ENCODE measurements at places on chromosomes 5 and 9.
A peak's percentile ranks its signal among the peaks of the same experiment; 100 is the strongest.

GRCh38 chr5:15695215-15695731 is 195.3 kb downstream of the FBXL7 start:
- peak; percentile 3 for DNase-seq

DNA sequence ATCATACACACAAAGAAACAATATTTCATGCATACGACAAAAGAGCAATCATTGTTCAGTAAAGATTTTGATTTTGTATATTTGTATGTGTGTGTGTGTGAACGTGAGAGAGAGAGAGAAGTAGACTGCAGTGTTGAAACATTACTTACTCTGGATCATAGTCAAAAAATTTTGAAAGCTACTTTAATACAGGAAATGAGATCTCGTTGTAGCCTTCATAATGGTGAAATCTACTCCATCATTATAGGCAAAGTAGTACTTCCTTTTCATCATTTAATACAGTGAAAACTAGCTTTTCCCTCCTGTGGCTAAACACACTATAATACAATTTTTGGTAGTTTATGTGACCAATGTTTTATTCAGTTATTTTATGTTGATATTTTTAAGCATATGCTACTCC is 1427.7 kb upstream of the C9orf72 start:
- DNase-seq: no peak

DNA sequence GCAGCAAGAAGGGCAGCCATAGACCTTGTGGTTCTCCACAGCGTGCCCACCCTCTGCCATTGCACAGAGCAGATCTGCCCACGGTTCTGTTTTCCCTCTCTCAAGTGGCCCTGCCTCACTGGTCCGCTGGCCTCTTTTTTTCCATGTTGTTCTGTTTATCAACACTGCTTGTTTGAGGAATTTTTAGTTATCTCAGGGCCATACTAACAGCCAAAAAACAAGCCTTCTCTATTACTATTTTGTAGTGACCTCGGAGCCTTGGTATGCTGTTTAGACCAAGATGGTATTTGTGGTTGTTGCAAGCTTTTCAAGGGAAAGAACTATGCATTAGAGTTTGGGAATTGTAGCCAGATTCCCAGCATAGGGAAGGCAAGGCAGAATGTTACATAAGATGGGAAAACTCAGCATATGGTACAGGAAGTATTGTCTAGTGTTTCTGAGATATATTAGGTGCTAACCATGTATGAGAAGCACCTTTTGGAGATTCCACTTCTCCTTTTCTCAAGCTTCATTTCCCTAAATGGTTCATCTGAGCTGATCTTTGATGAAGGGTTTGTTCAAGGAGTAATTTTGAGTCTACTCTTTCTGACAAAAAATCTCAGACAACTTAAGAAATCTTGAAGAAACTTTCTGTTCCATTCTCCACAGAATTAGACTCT is 54.3 kb downstream of the NUP214 start:
- peak; percentile 10 for DNase-seq

GRCh38 chr9:110443146-110443865 is 105.6 kb upstream of the TXNDC8 start:
- peak; percentile 41 for DNase-seq

DNA sequence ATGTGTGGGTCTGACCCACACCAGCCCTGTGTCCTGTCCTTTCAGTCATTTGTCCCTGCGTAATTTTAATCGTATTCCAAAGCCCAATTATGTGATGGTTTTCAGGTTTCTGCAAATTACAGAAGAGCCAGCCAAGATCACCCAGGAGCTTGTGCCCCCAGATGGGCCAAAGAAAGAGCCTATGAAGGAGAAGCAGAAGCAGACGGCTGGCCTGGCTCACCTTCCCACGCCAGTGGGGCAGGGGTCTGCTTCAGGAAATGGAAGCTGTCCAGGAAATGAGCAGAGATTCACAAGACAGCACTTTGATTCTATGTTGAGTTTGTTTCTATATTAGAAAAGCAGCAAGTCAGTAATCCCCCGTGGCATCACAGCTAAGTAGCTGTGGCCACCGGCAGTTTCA is 11.7 kb downstream of the S1PR3 start:
- DNase-seq: no peak

GRCh38 chr9:35990155-35990554 is 32.2 kb upstream of the OR2S2 start:
- DNase-seq: no peak

GRCh38 chr5:33275921-33276627 is 164.7 kb upstream of the TARS1 start:
- DNase-seq: no peak

GRCh38 chr9:108168236-108168850 is 678.8 kb upstream of the KLF4 start:
- no peak for DNase-seq

DNA sequence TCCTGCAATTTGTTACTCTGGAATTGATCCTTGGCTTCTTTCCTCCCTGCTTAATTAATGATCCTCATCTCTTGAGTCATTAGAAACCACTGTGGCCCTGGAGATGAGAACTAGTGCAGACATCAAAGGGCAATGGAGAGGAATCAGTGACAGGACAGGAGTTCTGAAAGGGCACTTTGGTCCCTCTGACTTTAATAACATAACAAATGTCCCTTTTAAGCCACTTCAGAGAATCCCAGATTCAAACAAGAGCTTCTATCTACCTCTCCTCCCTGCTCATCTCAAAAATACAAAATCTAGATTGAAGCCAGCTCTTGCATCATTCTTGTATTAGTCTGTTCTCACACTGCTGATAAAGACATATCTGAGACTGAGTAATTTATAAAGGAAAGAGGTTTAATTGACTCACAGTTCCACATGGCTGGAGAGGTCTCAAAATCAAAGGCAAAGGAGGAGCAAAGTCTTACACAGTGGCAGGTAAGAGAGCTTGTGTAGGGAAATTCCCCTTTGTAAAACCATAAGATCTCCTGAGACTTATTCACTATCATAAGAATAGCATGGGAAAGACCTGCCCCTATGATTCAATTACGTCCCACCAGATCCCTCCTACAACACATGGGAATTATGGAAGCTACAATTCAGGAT is 139.1 kb downstream of the PLPPR1 start:
- DNase-seq: peak; percentile 15

DNA sequence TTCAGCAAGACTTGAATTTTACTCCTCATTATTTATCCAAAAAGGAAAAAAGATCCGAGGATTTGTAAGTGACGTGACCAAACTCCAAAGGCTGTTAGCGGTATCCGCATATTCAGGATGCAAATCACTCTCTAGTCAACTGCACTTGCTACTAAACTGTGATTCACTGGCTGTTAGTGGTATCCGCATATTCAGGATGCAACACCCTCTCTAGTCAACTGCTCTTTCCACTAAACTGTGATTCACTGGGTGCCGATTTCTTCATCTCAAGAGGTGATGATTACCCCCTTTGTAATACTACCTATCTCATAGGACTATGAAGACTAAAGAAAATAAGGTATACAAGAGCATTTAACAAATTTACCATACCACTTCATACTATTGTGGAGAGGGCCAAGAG is 5.7 kb downstream of the MAPKAP1 start:
- DNase-seq: no peak

- DNase-seq: no peak
Observed at GRCh38 chr5:134005417-134006061, 764 bp upstream of the VDAC1 start.

- DNase-seq: peak; percentile 73
Observed at GRCh38 chr5:105754056-105754455, 1916.7 kb downstream of the EFNA5 start.

DNA sequence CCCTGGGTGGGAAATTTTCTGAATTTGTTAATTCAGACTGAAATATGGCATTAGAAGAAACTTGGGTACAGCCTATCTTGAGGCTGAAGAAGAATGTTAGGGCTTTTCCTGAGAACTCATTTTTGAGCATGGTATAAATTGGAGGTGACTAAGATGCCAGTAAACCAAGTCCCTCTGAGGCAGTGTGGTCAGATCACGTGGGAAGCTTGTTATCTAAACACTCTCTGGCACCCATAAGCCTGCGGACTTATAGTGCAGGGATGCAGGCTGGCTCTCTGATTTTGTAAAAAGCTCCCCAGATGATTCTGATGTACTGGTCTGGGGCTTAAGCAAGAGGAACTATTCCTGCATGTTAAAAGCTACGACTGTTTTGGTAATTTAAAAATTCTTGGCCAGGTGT is 34.3 kb downstream of the MTMR12 start:
- no peak for DNase-seq

DNA sequence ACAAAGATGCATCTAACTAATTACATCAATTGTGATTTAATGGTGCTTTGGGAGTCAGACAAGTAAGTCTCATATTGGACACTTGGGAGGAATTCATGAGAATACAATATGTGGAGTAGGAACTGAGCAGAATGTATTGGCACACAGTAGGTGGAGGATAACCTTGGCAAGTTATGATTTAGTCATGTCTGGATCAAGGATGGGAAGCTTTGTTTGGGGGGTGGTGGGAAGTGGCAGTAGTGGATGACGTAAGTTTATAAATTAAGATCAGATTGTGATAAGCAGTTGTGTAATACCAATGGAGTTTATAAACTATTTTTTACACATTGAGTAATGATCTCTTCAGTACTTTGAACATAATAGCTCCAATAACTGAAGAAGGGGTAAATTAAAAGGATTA is 67.0 kb downstream of the SGCD start:
- DNase-seq: no peak

- no peak for DNase-seq
Observed at GRCh38 chr5:38681029-38681706, 124.7 kb upstream of the LIFR start.

- DNase-seq: no peak
Observed at GRCh38 chr5:32217886-32218396, 43.8 kb upstream of the GOLPH3 start.

DNA sequence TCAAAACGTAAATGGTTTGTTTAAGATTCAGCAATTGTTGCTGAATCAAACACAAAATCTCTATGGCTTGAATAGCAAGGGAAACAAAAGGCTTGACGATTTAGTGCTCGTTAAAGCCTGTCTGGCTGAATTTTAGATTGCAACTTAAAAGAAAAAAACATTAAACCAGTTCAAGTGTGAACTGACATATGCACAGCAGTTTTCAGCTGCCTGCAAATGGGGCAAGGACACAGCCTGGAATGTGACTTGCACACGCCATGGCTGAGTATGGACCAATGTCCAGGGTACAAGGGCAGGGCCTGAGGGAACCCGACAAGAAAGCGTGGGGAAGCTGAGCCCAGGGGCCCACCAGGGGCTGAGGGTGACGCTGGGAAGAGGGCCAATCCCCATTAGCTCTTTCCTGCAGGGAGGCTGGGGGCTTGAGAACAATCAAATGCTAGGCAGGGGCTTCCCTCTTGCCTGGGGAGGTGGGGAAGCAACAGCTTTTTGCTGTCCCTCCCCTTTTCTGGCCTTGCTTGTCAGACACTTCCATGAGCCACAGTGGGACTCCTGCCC is 89.6 kb upstream of the LRRTM2 start:
- DNase-seq: no peak

GRCh38 chr9:7174884-7175283 is 417.1 kb downstream of the KDM4C start:
- no peak for DNase-seq

DNA sequence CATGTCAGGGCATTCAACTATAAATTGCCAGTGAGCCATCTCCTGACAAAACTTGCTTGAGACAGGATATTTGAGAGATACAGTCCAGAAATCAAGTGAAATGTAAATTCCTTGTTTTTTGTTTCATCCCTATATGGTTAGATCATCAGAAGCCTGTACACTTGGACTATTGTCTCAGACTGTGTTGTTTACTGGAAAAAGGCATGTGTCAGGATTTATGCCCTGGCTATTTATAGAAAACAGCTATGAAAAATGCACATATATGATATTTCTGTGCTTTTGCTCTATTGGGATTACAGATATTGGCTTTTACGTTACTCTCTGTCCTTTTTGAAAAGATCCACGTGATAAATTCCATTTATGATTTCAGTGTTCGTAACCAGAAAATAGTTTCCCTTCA is 44.2 kb downstream of the IL31RA start:
- no peak for DNase-seq

DNA sequence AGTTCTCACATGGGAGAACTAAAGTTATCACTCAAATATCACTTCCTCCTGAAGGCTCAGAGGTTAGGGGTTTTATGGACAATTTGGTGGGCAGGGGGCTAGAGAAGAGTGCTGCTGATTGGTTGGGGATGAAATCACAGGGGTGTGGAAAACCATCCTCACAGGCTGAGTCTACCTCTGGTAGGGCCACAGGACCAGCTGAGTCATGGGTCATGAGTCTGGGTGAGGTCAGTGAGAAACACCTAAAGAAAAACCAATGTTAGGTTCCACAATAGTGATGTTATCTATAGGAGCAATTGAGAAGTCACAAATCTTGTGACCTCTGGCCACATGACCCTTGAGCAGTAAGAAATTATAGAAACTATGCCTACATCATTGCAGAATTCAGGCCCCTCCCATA is 203.3 kb upstream of the TARS1 start:
- no peak for DNase-seq

DNA sequence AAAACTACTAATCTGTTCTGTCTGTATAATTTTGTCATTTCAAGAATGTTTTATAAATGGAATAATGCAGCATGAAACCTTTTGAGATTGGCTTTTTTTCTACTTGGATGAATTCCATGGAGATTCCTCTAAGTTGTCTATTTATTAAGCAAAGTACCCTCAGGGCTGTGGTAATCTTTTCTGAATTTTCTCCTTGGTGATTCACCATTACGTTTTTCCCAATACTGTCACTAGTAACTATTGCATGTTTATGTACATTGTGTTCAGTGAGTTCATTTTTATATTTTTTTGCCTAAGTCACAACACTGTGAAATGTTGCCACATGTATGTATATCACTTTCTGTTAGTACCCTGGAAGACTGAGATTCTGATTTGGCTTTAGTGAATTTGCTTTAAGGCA is 177.0 kb upstream of the GRIN3A start:
- no peak for DNase-seq

DNA sequence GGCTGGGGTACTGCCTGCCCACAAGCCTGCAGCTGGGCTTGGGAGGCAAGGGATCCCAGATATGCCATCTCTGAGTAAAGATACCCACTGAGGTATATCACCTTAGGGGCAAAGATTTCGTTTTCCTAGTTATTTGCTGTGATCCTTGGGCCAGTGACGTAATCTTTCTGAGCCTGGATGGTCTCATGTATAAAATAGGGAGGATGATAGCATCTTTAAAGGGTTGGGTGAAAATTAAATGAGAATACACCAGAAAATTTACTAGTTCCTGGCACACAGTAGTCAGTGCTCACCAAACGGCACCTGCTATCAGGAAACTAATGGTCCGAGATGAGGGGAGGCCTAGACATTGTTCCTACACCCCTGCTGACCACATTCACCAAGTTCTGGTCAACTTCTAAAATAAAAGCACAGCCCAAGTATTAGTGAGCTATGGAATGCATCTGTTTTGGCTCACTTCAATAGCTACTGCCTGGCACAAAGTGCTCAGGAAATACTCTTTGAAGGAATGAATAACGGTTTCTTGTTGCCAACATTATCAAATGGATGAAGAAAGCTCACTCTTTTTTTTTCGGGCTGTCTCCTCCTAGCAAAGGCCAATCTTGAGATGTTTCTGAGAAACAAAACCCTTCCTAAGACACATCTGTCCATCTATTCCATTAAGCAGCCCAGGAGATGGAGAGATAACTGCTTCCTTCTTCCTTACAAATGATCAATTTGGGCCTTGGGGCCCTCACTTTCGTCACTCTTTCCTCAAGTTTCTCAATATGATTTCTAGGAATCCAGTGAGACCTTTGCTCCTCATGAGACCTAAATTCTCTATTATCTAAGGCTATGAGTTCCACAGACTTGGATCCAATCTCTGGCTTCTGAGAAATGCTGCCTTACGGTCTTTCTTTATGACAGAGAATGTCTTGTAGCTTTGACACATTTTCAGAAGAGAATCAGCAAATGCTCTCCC is 98.2 kb downstream of the DPYSL3 start:
- no peak for DNase-seq

- peak; percentile 91 for DNase-seq
Observed at GRCh38 chr5:140220032-140220697, 45.2 kb downstream of the CYSTM1 start.

- peak; percentile 3 for DNase-seq
Observed at GRCh38 chr5:152593388-152593787, 188.3 kb upstream of the NMUR2 start.
